Fibroblast of pulmonary artery (primary cell): ENCODE measurements at places on chromosomes 7 and 10.
A peak's percentile ranks its signal among the peaks of the same experiment; 100 is the strongest.

GRCh38 chr10:106424981-106425380 lies 739.5 kb downstream of the SORCS1 start:
- DNase-seq, result peak; percentile 51

DNA sequence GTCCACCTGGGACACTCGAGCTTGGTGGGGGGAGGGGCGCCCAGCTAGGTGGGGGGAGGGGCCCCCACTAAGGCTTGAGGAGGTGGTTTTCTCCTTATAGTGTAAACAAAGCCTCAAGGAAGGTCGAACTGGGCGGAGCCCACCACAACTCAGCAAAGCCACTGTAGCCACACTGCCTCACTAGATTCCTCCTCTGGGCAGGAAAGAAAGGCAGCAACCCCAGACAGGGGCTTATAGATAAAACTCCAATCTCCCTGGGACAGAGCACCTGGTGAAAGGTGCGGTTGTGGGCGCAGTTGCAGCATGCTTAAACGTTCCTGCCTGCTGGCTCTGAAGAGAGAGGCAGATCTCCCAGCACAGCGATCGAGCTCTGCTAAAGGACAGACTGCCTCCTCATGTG lies 133.1 kb downstream of the SNX13 start:
- DNase-seq, result no peak

DNA sequence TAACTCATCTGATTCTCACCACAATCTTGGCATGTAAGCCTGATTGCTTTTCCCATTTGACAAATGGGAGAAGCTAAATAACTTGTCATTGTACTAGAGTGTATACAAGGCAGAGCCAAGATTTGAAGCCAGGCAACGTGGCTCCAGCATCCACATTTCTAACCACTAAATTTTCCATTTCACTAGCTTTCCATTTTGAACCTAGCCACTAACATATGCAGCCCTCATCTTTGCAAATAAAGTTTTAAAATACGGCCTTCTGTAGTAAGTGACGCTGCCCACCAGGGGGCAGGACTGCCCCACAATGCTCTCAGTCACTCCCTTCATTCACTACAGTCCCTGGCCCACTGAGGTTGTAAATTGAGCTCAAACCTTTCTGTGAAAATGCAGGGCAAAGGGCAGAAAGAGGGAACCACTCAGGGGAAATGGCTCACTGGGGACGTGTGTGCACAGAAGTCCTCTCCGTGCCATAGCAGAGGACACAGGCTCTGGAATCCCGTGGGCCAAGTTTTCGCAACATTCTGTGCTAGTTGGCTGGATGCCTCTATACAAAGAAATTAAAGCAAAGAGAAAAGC lies 315.7 kb downstream of the TNS3 start:
- DNase-seq, result peak; percentile 85

DNA sequence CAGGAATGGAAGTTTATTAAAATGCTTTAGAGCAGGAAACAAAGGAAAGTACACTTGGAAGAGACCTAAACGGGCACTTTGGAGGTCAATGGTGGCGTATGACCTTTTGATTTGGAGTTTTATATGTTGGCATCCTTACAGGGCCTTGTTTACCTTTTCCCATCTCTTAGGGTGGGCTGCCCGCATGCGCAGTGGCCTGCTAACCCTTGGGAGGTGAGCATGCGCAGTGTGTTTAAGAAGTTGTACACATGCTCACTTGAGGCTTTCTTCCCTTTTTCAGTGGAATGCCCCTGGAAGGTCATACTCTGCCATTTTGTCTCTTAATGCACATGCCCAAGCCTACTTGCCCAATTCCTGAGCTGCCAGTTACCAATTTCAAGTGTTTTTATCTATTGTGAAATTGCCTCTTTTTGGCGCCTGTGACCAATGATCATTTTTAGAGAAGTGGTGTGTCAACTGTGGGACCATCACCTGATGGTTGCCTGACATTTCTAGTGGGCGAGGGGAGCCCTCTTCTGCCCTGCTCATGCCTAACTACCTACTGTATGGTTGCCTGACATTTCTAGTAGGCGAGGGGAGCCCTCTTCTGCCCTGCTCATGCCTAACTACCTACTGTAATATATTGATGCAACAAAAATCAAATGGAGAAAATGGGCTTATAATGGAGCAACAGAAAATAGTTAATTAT lies 138.0 kb downstream of the PPP1R9A start:
- DNase-seq, result peak; percentile 21

DNA sequence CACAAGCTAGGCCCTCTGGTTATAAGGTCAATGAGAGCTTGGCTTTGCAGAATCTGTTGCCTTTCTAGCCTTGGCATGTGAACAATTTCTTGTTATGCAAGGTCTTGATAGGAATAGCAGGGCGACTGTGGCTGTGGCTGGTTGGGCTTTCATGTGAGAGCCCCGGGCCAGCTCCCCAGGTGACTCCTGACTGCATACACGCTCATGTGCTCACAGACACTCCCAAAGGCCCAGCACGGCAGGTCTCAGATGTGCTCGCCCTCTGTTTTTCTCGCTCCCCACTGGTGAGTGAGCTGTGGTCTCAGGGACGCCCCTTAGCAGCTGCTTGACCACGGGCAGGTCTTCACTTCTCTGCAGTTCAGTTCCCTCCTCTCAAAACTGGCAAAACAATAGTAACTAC lies 37.1 kb upstream of the ZNF32 start:
- DNase-seq, result no peak

DNA sequence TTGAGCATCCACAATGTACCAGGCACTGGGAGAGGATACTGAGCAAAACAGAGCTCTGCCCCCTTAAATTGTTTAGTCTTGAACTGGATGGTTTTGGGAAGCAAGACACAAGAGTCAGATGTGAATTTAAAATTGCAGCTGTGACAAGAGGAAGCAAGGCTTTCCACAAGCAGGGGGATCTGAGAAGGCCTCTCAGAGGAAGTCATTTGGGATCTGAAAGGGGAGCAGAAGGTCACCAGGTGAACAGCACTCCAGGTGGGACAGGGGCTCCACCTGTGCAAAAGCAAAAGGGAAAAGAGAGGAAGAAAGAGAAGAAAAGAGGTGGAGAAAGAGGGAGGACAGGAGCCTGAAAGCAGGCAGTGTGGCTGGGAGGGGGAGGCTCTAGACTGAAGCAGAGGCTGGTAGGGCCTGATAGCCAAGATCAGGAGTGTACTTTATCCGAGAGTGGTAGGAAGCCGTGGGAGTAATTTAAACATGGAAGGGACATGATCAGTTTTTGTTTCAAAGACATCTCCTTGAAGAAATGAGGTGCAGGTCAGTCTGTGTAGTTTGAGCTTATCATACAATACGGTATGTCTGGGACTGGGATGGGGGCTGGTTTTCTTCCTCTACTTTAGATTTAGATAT lies 76.1 kb upstream of the DUSP5 start:
- no peak for DNase-seq

- DNase-seq, result peak; percentile 33
These were observed 955.0 kb downstream of the GATA3 start for GRCh38 chr10:9009505-9009904.

- DNase-seq, result no peak
These were observed 85.9 kb upstream of the TRIM24 start for GRCh38 chr7:138374119-138374693.

DNA sequence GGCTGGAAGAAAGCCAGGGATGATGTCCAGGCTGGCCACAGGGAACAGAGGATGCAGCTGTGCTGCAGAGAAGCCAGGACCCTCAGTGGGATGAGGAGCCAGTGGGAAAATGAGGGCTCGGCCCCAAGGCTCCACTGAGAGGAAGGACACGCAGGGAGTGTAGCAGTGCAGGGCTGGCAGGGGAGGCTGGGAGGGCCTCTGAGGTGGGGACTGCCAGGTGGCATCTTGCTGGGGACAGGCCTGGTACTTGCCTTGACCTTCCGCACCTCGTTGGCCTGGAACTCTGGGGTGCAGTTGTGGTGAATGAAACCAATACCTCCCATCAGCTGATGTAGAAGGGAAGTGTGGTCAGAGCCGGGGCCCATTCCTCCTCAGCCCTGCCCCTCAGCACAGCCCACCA lies 9.2 kb downstream of the IMPDH1 start:
- no peak for DNase-seq

GRCh38 chr7:95317546-95317945 lies 6.8 kb downstream of the PON1 start:
- peak; percentile 11 for DNase-seq

- peak; percentile 97 for DNase-seq
These were observed 72.9 kb upstream of the GRID1 start for GRCh38 chr10:86439544-86439943.

- peak; percentile 72 for DNase-seq
These were observed 29.3 kb downstream of the AFAP1L2 start for GRCh38 chr10:114375047-114375446.

DNA sequence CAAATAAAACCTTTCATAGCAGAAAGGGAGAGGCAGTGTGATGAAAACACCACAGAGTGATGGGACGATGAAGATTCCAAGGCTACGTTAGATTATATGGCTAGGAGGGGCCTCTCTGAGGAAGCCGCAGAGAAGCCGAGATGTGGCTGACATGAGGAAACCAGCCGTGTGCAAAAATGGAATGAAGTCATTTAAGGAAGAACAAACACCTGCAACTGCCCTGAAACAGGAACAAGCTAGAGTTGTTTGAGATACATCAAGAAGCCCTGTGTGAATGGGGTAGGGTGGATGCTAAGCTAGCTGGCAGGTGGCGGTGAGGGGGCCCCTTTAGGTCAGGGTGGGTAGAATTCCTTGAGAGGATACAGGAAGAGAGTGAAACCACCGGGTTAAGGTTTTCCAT lies 129.5 kb downstream of the KLF6 start:
- DNase-seq, result no peak

- no peak for DNase-seq
These were observed 218.0 kb downstream of the WDR37 start for GRCh38 chr10:1274111-1274661.

- DNase-seq, result no peak
These were observed 264.7 kb upstream of the AKR1E2 start for GRCh38 chr10:4561296-4561695.

- DNase-seq, result no peak
These were observed 599.6 kb upstream of the POT1 start for GRCh38 chr7:125529249-125529648.

GRCh38 chr10:44954962-44955361 lies 4.6 kb upstream of the RASSF4 start:
- DNase-seq, result no peak

- DNase-seq, result no peak
These were observed 367.3 kb upstream of the PCDH15 start for GRCh38 chr10:55168343-55168742.

DNA sequence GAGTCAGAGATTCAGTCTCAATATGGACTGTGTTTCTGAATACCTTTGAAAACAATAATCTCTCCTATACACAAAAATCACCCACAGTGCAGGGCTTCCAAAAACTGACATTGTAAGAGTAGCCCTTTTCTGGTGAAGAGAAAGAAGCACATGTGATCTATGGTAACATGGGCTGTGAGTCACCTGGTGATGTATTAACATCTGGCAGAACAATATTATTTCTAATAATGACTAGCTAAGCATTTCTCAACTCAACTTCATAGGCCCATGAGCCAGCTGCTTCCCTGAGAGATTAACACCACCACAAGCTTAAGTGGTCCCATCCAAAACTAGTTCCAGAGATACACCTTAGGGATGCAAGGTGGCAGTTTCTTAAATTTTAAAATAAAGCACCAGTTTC lies 331.0 kb upstream of the NRP1 start:
- DNase-seq, result peak; percentile 77

GRCh38 chr7:22864855-22865601 lies 42.4 kb upstream of the TOMM7 start:
- no peak for DNase-seq

- no peak for DNase-seq
These were observed 22.4 kb downstream of the ANXA11 start for GRCh38 chr10:80182986-80183385.

- no peak for DNase-seq
These were observed 36.8 kb upstream of the ITPRID1 start for GRCh38 chr7:31476941-31477677.

DNA sequence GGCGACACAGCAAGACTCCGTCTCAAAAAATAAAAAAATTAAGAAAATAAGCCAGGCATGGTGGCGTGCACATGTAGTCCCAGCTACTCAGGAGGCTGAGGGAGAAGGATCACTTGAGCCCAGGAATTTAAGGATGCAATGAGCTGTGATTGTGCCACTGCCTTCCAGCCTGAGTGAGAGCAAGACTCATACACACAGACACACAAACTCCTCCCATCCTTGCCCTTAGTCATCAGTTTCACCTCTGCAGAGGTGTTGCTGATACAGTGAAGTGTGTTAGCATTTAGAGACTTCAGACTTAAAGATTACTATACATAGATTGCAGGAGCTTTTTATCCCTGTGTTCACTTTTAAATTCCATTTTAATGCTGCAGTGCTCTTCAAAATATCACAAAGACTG lies 5.5 kb upstream of the H2AZ2 start:
- DNase-seq, result no peak

GRCh38 chr10:32105782-32106382 lies 49.7 kb upstream of the KIF5B start:
- DNase-seq, result no peak

DNA sequence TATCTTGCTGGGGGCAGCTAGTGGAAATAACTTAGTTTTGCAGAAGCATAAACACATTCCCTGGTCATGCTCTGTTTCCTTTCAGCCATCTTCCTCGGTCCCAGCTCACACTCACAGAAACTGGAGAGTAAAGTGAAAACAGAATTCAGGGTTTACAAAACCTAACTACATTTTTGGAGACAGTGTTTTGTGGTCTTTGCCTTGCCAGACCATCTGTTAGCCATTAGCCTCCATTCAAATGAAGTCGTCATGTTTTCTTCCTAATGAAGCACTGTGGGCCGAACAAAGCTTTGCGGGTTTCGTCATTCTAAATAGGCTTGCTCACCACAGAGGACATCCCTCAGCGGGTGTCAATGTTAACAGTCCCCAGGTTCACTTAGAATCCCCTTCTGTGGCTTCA lies 214.6 kb upstream of the TMEM72 start:
- DNase-seq, result no peak

- DNase-seq, result no peak
These were observed 56.3 kb downstream of the LRMDA start for GRCh38 chr10:75487755-75488125.

DNA sequence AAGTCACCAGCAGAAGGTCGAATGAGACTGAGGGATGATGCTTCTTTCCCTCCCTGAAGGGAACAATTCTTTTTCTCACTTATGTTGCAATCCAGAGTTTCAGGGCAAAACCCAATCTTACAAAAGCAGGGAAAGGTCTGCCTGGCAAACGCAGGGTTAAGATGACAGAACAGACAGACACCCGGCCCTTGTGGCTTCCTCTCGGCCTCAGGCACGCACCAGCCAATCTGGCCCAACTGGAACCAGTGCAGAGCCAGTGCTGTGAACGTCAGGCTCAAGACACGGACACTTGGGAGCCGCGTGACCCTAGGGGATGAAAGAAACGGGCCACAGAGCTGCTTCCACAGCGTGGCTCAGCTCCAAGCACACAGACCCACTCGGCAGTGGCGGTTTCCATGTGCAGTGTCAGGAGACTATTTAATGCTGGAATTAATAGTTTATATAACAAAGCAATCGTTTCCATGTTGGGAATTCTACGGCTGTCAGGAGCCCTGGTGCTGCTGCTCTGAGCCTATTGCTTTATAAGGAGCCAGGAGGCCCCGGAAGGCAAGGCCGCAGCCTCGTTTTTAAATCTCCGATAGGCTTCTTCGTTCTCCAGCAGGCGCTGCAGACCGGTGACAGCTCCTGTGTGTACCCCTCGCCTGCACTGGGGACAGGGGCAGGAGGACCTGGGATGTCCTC lies 198.4 kb downstream of the DIP2C start:
- DNase-seq, result peak; percentile 65
